PC-9 (cell line): ENCODE measurements at places on chromosomes 16 and 17. TPM values are rescaled to one million over a fixed set of nuclear protein-coding genes. Genes with fewer than 3 reads are reported as not detected.

Gene CNOT1
- 141 and 233 TPM in 2 replicates for total RNA-seq

Gene SLC13A2
- not detected in 2 replicates for total RNA-seq

Gene RAB37
- total RNA-seq: not detected in 2 replicates

Gene NXPH3
- total RNA-seq: not detected in 2 replicates

Gene LGALS9B
- 6.5 and 9.8 TPM in 2 replicates for total RNA-seq

Gene CSH1
- not detected in 2 replicates for total RNA-seq

Gene FAAP100
- 34.0 and 43.8 TPM in 2 replicates for total RNA-seq

Gene C16orf96
- 0.13 and 0.15 TPM in 2 replicates for total RNA-seq

Gene CFAP97D1
- total RNA-seq: not detected in 2 replicates

Gene RGS11
- not detected in 2 replicates for total RNA-seq

DNA sequence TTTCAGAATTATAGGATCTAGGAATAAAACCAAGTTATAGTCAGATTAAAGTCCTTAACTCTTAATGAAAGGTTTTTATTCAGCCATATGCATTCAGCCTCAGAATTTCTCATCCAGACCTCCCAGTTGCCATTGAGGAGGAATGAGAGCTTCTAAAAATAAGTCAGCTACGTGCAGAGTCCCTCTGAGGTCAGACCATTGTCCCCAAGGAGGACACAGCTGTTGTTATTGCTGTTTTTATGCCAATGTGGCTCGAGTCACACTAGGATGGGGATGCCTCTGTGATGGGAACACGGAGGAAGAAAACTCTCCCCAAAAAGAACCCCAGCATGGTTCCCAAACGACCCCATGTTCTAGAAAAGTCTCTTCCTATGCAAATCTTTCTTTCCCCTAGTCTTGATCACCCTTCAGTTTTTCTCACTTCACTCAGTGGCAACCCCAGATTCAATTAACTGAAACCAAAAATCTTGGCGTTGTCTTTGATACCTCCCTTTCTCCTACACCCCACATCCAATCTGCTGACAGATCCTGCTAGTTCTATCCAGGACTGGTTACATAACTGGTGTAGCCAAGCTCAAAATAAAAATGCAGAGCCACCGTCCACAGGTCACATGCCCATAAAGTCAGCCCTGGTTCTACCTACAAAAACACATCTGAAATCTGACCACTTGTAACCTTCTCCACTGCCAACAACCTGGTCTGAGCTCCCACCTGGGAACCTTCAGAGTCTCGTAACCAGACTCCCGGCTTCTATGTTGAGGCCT is 138.2 kb upstream of the ERCC4 start:
- no peak for DNase-seq

DNA sequence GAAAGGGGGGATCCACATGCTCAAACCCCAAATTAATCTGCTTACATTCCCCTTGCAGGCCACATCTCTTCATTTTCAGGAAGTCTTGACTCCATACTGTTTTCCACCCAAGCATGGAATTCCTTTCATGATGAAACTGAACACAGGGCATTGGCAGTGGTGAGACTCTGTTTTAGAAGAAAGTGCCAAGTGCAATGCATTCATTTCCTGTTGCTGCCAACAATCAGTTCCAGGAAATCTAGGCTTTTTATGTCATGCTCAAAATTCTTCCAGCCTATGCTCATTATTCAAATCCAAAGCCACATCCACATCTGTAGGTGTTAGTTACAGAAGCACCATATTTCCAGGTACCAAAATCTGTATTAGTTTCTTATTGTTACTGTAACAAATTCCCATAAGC is 4.1 kb downstream of the CCL2 start:
- no peak for DNase-seq

DNA sequence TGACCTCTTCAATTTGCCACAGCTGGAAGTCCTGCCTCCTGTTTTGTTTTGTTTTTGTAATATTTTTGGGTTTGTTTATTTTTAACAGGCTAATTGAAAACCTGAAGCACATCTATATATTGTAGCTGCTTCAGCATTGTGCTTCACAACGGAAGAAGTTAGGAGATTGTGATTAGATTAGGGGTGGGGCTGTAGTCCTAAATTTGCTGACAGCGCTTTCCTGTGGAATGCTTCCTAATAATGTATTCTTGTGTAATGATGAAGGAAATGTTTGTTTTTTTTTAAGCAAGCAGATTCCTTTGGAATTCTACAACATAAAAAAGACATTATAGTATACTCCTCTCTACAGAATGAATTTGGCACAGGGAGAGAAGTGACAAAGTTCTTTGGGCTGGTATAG is 70.1 kb downstream of the NLK start:
- no peak for DNase-seq

DNA sequence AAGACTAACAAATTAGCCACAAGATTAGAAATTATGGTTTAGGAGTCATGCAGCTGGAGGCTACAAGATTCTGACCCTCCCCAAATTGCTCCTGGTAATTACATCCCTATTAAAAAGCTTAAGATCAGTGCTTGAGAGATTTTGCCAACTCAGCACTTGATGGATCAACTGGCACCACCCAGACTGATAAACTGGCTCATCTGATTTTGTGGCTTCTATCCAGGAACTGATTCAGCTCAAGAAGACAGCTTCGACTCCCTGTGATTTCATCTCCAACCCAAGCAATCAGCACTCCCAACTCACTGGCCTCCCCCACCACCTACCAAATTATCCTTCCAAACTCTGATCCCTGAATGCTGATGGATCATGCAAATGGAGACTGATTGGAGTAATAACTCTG is 94.8 kb downstream of the TNFRSF13B start:
- no peak for DNase-seq

DNA sequence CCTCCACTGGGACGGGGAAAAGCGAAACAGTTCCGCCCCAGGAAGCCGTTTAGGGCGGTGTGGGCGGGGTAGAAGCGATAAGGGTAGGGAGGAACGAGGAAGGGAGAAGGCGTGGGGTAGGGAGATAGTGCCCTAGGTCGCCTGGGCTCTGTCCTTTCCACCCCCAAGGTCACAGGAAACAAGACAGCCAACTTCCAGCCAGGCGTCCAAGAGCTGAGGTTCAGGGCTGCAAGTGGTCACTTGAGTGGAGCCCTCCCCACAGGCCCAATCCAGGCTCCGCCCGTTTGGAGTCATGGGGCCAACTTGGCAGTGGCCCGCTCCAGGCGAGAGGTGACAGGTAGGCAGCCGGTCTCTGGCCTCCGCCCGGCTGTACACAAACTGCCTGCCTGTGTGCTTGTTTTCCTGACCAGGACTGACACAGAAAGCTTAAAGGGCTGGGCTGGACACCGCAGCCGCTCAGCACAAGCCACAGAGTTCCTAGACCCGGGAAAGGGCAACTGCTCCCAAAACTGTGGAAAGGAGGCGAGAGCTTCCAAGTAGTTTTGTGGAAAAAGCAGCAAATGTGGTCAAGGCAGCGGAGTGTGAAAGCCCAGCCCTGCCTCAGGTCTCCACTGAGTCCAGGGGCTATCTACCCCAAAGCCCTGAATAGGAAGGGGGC is at the start of gene RILP:
TSS of gene RILP (minus strand) at position 23 of the 658 bp plus-strand sequence. CDS start 62 bp downstream, outside the sequence.
- peak; percentile 93 for DNase-seq

DNA sequence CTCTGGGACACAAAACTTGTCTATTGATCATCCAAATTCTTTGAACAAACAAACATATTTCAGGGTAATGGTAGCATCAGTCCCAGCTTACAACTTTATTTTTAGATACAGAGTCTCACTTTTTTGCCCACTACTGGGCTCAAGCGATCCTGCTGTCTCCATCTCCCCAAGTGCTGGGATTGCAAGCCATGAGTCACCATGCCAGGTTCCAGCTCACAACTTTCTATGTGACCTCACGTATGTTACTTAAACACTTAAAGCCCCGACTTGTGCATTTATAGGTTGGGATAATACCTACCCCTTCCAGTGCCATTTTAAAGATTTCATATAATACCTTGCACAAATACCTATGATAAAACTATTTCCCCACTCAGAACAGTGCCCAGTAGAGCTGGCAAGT is 42.0 kb upstream of the KSR1 start:
- no peak for DNase-seq

GRCh38 chr17:48555258-48556228 is 10.6 kb upstream of the HOXB2 start:
- DNase-seq: no peak

- DNase-seq: no peak
These were observed 177.2 kb downstream of the CDH8 start for GRCh38 chr16:61858988-61859387.

DNA sequence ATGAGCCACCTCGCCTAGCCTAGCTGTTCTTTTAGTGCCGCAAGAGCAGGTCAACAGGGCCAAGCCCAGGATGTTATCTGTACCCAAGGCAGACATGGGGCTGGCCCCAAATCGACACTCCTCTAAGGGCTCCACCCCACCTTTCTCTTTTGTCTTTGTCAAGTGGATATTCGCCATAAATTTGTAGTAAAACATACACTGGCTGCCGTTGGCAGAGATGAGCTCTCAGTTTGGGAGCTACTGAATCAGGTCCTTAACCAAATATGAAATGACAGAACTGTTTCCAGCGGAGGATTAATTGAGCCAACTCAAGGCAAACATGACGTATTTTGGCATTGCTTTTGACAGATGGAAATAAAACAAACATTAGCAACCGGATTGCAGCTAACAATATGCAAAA is 556.9 kb upstream of the CDH5 start:
- DNase-seq: no peak

DNA sequence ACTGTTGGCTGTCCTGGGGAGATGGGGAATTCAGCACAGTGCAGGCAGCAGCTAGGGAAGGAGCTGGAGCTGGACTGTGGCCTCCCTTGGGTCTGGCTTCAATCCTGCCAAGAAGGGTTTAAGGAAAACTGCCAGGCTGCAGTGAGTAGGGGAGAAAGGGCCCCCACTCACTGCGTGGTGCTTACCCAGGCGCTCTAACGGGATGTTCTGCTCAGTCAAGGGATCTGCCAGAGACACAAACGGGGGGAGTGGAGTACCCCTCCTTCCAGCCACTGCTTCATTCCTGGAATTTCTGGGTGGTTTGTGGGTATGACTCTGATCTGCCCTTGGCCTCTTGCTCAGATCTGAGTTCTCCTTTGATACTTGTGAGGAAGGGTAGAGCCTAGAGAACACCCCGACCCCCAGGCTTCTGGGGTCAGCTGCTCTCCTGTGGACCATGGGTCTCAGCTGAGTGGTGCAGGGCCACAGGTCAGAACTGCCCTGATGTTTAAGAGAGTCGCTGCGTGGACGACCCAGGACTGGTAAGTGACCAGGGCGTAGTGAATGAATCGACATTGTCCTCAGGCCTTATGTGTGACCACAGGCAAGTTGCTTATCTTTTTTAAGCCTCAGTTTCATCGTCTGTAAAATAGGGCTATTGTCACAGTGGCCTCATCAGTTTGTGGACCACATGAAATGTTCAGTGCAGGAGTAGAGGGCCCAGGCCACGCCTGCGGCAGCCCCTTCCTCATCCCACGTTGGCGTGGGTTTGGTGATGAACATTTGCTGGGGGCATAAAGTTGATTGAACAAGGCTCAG is 9.6 kb downstream of the CRISPLD2 start:
- no peak for DNase-seq

DNA sequence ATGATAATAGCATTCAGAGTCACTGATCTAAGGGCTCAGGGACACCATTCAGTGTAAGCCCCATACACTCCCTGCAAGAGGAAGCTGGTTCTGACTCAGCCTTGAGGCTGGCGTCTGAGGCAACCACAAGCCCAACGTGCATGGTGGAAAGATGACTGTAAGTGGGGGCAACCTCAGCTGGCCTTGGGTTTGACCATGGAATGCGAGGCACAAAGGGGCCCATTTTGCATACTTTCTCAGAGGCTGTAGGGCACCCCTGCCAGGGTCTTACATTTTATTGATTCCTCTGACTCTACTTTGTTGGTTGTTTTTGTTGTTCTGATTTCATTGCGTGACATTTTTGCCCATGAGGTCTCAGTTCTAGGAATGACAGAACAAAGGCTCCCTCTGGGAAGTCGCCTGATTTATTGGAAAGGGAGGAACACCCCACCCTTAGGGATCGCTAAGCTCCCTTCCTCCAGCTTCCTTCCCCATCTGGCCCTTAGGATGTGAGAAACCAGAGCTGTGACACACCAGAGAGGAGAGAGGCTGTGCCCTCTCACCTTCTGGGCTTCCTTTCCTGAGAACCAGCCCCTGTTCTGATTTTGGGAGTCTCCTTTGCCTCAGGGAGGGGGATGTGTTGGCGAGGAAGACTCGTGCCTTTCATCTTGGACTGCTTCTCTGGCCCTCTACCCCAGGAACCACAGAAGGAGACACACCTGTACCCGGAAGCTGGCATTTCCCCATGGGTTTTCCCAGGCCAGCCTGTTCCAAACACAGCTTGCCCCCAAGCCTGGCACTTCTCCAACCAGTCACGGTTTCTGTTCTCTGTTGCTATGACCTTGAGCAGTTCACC is 5.6 kb upstream of the CIITA start:
- DNase-seq: peak; percentile 64

DNA sequence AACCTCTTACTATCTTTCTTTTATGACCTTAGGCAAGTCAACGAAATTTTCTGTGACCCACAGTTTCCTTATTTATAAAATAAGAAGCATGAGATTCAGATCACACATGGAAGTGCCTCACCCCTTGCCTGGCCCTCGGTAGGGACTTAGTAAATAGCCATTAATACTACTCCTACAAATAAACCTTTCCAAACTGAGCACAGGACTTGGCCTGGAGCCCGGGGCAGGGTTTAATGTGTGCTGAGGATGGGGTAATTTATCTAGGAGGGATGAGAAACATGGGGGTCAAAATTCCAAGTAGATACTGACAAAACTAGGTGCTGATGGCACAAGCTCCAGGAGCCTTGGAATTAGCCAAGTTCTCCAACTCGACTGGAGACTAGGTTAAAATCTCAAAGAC is 35.0 kb downstream of the PITPNC1 start:
- DNase-seq: no peak

DNA sequence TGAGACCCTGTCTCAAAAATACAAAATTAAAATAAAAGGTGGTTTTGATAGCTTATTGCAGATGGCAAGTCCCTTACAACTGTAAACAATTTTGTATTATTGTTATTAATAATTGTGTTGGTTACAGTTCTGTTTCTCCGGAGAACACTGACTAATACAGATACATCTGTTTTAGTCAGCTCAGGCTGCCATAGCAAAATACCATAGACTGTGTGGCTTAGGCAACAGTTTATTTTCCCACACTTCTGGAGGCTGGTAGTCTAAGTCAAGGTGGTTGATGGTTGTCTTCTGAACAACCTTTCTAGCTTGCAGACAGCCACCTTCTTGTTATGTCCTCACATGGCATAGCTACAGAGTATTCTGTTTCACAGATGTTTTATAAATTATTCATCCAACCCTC is 14.2 kb upstream of the IL21R start:
- no peak for DNase-seq

DNA sequence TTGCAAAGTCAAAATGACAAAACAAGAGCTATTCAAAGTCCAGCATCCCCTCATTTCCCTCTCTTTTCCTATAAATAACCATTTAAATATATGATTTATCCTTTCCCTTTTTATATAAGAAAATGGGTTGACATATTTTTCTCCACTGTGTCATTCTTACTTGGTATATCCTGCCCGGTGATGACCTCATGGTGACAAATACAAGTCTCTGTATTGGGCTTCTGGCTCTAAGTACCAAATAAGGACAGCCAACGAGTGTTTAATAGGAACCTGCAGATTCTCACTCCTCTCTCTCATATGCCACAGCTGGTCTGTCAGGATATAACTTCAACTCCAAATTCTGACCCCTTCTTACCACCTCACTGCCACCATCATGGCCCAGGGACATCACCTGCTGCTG is 25.5 kb upstream of the CBLN1 start:
- no peak for DNase-seq

GRCh38 chr17:44417553-44417952 is 28.1 kb upstream of the ITGA2B start:
- DNase-seq: peak; percentile 86

- peak; percentile 97 for DNase-seq
These were observed at the start of gene RPL26 for GRCh38 chr17:8383143-8383822. TSS of gene RPL26 (minus strand) at chr17:8383193. CDS start at chr17:8382310, 883 bp downstream.

GRCh38 chr16:11405331-11406176 is 60.3 kb downstream of the RMI2 start:
- peak; percentile 58 for DNase-seq
